8988T (cell line): ENCODE measurements at places on chromosomes 11 and 22.

DNA sequence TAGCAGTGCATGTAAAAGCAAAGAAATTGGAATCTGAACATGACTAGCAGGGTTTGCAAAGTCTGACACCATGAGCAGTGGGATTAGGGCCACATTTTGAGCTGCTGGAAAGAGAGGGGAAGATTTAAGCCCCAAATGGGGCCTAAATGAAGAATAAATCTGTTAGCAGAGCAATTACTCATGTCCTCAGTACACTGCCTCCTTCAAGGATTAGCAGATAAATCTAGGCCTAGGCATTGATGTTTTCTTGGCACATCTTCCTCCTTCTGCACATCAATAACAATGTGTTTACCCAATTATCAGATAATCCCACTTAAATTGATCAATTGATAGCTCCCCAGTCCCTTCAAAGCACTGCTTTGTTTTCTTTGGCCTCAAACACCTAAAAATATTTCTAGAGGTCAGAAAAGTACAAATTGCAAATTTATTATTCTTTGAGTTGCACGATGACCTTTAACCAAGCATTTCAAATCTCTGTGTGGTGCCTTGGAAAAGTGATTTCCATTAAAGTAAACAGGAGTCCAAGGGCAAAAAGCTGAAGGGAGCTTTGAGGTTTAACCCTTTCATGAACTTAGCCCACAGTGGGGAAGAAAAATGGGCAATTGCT lies 514.7 kb upstream of the CHORDC1 start:
- DNase-seq, result no peak

DNA sequence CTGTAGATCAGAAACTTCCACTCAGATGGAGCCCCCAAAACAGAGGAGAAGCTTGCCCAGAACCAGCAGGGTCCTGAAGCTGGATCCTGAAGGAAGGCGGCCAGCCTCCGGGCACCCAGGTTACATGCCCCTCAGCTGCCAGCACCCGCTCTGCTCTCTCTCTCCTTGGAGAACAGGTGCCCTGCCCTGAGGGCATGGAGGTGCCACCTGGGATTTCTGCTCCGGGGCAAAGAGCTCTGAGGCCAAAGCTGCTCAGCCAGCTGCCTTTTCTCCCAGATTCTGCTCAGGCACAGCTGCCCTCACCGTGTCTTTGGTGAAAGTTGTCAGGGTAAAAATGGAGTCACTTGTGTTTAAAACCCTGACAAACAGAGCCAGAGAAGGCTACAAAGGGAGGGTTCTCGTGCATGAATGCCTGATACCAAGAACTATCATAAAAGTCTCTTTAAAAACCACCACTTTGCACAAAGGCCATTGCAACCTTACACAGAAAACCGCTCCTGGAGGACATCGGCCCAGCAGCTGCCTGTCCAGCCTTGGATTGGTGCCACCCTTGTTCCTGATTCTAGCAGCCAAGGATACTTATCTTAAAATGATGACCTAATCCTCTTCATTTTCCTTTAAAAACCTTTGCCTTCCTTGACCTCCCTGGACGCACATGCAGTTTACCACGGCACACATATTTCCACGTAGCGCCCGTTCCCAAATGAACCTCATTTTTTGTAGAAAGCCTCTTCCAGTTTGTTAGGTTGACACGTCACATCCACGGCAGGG lies 140.0 kb downstream of the CACNA1I start:
- DNase-seq, result no peak

DNA sequence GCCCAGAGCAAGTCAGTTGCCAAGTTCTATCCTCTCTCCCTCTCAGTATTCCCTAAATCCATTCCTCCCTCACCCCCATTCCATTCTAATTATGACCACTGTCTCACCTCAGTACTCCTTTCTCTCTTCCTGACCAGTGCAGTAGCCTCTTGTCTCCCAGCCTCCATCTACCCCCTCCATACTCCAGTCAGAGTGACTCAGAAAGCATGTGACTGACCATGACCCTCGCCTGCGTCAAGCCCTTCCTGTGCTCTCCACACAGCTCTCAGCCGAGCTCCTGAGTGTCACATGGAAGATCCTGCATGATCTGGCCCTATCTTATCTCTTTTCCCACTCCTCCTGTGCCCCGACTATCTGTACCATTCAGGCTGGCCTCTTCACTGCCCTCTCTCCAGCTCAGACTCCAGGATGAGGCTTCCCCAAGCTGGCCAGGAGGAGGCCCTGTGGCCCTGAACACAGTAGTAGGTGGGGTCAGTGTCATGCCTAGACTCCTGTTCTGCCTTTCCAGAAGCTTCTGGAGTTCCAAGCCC lies 42.6 kb downstream of the NEU3 start:
- no peak for DNase-seq

DNA sequence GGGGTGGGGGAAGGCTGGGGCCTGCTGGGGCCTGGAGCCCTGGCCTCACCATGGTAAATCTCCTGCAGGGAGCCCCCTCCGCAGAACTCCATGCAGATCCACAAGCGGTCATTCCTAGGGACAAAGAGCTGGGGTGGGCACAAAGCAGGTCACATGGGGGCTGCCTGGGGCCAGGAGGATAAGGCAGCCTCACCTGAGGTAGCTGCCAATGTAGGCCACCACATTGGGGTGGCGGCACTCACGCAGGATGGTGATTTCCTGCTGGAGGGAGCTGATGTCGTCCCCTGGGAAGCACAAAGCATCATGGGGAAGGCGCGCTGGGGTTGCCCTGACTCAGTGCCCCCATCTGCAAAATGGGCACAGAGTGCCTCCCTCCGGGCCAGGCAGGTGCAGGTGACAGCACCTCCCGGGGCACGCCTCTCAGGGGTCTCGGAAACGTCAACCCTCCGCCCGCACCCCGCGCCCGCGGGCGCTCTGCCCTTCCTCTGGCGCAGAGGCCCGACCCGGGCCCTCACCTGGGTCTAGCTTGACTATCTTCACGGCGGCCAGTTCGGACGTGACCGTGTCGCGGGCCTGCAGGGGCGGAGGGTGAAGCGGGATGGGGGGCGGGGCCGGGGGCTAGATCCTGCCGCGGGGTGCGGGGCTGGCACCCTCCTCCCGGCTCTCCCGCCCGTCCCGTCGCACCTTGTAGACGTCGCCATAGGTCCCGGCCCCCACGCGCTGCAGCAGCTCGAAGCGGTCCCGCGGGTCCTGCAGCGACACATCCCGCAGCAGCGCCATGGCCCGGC lies 450 bp downstream of the MAP4K2 start:
- peak; percentile 24 for DNase-seq

DNA sequence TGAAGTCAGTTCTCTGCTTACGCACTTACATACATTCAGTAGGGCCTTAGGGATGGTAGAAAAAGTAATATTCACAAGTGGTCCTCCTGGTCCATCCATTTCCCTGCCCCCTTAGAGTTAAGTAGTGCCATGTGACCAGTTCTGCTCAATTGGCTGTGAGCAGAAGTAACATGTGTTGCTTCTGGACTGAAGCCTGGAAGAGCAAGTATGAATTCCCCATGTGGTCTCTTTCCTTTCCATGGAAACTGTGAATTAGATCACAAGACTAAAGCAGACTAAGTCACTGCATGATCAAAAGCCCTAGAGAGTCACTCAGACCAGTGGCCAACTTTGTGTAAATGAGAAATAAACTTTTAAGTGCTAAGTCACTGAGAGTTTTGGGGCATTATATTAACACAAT lies 341.7 kb upstream of the CADM1 start:
- no peak for DNase-seq

GRCh38 chr11:26583550-26583949 lies 11.5 kb upstream of the MUC15 start:
- no peak for DNase-seq

GRCh38 chr11:8260202-8260966 lies 3.3 kb downstream of the LMO1 start:
- no peak for DNase-seq

DNA sequence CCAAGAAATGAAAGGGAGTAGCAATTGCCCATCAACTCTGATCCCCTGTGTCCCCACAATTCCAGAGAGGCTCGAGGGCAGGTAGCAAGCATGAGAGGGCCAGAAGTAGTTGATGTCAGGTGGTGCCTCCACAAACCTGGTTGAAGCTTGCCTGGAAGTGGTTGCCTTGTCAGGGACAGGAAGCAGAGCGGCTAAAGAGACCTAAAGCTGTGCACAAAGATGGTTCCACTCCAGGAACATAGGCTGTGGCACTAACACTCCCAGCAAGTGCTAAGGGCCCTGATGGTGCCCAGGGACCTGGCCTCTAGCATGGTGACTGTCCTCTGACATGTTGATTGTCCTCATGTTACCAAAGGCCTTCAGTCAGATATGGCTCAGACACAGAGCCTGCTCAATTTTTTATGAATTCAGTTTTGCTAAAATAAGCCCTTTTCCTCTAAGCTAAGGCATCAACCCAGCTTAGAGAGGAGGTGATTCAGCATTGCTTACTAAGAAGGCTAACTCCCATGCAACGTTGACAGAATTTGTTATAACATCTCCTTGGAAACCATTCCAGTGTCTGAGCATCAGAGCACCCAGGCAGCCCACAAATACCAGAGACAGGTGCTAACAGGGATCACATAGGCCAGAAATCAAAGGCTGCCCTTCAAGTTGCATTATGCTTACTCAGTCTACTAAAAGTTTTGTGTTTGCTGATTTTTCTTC lies 196.3 kb upstream of the ARHGAP20 start:
- no peak for DNase-seq

DNA sequence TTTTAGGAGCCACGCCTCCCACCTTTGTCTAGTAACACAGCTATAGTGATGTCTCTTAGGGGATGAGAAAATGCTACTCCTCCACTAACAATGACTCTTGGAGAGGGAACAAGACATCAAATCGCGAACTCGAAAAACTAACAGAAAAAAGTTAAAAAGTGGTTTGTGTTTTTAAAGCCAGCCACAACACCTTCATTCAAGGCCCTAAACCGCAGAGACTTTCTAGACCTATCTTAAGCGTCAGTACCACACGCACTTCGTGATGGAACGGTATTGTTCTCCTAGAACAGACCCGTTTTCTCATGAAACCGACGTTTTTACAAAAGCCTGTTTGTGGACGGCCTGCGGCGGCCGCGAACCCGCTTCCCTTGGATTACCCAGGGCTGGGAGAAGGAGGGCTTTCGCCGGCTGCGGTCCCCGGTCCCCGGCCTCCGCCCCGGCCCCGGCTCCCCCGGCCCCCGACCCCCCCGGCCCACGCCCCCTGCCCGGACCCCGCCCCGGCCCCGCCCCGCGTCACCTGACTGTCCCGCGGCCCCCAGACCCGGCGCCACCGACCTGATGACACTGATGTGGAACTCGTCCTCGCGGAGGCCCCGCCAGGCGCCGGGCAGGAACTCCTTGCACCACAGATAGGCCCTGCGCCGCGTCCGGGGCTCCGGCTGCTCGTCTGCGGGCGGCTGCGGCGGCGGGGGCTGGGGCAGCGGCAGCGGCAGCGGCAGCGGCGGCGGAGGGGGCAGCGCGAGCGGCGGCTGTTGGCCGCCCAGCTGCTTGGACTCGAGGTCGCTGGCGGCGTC lies 718 bp downstream of the CHKA start:
- peak; percentile 51 for DNase-seq

DNA sequence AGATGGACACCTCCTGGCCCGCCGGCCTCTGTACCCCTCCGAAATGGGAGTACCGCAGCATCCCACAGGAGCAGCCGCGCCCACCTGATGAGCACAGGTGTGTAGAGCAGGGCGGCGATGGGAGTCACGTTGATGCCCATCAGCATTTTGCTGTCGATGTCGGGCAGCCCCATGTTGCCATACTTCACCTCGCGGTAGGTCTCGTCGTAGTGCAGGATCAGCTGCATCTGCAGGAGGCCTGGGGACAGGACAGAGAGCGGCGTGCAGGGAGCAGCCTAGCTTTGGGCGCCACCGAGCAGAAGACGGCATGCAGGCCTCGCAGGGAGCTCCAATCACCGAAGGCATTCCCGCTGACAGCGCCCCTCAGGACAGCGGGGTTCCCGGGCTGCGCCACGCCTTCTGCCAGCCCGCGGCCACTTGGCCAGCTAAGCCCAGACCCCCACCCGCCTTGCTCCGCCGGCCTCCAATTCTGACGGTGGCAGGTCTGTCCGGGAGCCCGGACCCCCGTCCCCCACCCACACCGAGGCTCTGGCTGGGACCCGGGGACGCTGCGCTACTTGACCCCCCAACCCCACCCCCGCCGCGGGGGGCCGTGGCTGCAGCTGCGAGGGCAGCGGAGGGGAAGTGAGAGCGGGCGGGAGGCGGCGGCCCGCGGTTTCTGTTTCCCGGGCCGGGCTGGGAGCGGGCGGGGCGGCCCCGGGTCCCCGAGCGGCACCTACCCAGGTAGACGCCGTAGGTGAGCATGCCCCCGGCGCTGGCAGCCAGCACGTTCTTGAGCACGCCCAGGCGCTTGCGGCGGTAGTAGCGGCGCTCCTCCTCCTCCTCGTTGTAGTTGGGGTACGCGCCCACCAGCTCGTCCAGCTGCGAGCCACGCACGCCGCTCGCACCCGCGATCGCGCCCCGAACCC lies 705 bp downstream of the UNC93B1 start:
- peak; percentile 59 for DNase-seq

- no peak for DNase-seq
Measured at GRCh38 chr11:133271206-133271605, 261.1 kb downstream of the OPCML start.

DNA sequence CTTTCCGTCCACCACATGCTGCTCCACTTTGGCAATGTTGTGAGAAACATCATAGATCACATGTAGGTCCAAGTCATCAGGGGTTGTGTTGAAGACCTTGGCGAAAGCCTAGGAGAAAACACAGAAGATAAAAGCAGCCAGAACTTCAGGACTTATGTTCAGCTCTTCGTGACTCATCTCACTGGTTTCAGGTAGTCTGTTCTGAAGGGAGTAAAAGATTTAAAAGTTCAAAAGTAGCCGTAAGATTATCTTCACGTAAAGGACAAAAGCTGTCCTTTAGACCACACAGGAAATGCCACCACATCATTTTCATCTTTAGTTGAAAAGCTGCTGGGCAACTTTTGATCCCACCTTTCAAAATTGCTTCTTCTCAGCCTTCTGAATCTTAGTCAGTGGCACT lies 16.9 kb downstream of the RTCB start:
- no peak for DNase-seq

DNA sequence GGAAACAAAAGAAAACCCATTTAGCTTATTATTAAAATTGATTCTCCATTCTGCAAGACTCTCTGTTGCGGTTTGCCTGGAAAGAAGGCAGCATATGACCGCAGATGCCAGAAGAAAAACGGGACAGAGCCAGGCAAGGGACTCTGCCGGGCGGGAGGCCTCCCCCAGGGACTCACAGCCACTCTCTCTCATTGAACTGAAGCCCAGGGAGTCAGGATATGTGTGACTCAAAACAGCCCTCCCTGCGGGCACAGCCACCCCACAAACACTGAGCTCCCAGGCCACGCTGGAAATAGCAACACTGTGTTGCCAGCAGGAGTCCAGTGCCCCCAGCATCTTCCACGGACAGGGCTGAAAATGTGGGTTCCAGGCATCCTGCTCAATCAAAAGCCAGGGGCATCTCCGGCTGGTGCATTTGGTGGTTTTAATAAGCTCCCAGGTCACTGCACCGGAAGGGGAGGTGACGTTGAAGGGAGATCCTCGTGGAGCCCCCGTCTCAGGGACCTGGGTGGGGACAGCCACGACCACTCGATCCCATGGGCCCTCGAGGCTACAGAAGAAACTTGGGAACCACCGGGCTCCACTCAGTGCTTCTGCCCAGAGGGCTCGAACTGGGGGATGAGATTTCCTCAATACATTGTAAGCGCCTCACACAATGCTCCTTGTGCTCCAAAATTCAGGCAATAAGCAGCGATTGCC lies 624.5 kb downstream of the TBC1D22A start:
- DNase-seq, result no peak
